ENCODE measurements at places on chromosomes 16 and 17.

GRCh38 chr17:45043813-45044540 lies 7.5 kb downstream of the DCAKD start:
- DNase-seq = no peak

GRCh38 chr17:61825448-61826137 lies 37.7 kb downstream of the BRIP1 start:
- DNase-seq = no peak

- no peak for DNase-seq
Observed at GRCh38 chr17:46831573-46832330, 13.3 kb upstream of the WNT3 start.

GRCh38 chr17:55098765-55099164 lies 130.2 kb downstream of the STXBP4 start:
- DNase-seq = no peak

DNA sequence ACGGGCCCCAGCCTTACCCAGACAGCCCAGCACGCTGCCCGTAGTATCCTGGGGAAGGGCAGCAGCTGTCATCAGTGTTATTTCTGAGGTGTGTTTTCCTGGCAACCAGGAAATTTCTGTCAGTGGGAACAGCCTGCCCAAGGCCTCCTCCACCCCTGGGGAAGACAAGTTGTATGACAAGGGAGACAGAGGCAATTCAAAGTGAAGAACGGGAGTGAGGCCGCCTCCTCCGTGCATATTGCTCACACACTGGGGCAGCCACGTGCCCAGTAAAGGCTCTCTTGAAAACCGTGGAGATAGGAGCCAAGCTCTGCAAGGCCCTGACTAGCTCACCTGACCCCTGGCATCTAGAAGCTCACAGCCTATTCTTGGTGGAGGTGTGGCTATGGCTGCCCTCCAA lies 57.6 kb downstream of the RAI1 start:
- no peak for DNase-seq

GRCh38 chr17:79034931-79035485 lies 11.0 kb downstream of the C1QTNF1 start:
- DNase-seq = no peak

DNA sequence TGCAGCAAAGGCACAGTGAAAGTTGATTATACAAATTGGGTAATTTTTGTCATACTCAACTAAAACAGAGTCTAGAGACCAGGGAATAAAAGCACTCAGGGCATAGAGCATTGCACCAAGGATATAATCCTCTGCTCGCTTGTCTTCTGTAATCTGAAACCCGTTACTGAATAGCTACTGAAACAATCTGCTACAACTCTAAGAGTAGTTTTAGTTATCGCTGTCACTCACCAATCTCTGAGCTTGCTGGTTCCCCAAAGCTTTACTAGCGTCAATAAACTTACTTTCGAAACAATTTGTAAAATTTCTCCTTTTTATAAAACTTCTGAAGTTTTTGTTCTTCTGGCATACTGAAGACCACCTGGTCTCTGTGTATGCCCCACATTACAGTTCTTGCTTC lies 22.9 kb upstream of the SLC35G3 start:
- DNase-seq = no peak

- DNase-seq = peak; percentile 52
Observed at GRCh38 chr17:74282587-74283370, 8.7 kb downstream of the DNAI2 start.

DNA sequence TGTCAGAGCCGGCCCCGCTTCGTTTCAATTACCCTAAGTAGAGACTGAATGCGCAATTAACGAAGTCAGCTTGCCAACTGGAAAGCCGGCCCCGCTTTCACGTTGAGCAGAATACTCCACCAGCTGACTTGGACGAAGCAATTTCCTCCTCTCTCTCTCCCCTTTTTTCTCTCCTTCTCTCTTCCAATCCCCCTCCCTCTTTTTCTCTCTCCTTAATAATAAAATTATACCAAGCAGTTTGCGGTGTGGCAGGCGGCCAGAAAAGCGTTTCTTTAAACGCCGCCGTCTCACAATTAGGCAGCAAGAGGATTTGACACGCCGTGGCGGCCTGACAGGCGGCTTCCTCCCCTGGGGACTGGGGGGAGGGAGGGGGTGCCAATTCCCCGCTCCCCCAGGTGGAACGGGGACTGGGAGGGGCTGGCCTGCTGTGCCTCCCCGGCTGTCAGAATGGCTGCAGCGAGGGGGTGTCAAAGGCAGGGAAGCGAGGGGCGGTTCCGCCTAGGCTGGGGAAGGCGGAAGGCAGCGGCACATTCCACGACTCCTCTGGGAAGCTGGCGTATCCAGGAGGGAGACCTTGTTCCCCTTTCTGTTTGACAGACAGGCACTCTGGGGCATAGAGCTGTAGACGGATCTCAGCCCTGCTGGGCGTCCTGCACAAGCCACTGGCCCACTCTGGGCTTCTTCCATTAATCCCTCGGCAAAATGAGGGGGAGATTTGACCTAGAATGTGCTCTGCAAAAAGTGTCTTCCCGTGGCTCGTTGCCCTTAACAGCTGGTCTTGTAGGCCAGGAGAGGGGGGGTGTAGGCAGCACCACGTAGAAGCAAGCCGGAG lies 52.7 kb downstream of the SREBF1 start:
- DNase-seq = no peak

GRCh38 chr17:50539762-50540559 lies 7.0 kb upstream of the SPATA20 start:
- no peak for DNase-seq

GRCh38 chr17:74785981-74786360 lies 9.8 kb upstream of the NAT9 start:
- no peak for DNase-seq

- no peak for DNase-seq
Observed at GRCh38 chr17:4816826-4817225, 9.9 kb downstream of the PLD2 start.

DNA sequence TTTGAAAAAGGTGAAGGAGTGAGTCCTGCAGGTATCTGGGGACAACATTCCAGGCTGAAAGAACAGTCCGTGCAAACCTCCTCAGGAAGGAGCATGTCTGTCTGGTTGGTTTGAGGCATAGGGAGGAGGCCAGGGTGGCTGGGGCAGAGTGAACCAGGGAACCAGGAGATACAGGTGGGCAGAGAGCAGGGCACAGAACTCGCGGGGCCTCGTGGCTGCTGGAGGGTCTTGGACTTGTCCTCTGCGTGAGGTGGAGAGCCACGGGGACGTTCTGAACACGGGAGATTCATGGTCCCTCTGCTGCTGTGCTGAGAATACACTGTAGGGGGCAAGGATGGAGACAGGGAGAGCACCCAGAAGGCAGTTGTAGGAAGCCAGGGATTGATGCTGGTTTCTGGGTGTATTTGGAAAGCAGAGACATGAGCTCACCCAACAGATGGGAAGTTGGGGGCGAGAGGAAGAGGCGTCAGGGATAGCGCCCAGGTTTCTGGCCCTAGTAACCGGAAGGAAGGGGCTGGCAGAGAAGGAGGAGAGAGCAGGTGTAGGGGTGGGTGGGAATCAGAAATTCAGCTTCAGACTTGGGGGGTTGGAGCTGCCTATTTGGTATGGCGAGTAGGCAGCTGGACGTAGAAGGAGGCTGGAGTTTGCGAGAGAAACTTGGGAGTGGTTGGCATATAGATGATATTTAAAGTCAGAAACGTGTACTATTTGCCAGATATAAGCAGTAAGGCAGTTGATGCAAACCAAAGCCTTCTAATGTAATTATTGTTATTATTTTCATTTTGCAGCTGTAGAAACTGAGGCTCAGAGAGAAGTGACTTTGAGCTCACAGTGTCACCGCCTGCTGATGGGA lies at the start of gene CCL17:
Gene CCL17, plus strand, starts transcription at position 803 of the 853 bp plus-strand sequence. CDS start 9,166 bp downstream, outside the sequence.
- no peak for DNase-seq

DNA sequence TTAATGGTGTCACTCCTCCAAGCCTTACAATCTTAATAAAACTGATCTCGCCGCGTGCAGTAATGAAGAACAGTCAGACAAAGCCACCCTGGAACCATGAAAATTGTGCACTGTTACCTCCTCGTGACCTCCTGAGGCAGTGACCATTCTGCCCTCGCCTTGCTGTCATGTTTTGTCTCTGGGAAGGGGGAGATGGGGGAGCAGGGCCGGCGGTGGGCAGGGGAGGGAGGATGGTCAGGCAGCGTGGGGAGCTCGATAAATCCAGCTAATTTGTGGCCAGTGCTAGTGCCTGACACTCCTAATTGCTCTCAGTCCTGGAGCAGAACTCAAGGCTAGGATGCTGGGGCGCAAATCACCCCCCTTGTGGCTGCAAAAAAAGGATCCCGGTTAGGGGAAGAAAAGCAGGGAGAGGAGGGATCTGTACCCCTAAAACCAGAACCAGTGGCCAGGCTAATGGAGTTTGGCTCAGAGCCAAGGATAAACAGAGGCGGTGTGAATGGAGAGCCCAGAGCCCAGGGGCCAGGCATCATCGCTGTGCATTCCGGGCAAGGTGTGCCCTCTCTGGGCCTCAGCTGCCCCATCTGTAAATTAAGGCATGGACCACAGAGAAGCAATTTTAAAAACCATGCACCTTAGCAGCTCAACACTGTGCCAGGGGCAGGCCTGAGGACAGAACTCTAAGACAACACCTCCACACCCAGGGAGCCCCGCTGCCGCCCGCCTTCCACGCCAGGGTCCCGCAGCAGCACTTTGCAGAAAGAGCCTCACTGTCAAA lies 113.3 kb downstream of the ZNF423 start:
- DNase-seq = no peak

- no peak for DNase-seq
Observed at GRCh38 chr17:41489531-41489930, at the start of gene KRT36. TSS of gene KRT36 (minus strand) at chr17:41489910. CDS start at chr17:41489864, 46 bp downstream.

- DNase-seq = no peak
Observed at GRCh38 chr17:8324132-8324531, 14.1 kb downstream of the ARHGEF15 start.

DNA sequence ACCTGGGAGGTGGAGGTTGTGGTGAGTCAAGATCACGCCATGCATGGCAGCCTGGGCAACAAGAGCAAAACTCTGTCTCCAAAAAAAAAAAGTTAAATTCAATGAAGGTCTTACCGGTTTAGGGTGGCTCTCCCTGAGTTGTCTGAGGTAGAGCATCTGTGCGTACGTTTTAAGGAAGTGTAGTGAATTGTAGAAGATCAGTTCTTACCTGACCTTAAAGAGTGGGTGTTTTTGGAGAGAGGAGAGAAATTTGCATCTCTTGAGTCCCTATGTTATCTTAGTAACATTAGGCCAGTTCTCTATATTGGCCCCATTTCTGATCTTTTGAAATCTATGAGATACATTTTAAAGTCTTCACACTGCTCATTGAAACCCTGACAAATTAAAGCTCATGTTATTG lies 56.2 kb downstream of the ELAC2 start:
- no peak for DNase-seq

GRCh38 chr17:82128287-82128686 lies 30.3 kb upstream of the FASN start:
- no peak for DNase-seq

- no peak for DNase-seq
Observed at GRCh38 chr16:49739381-49739780, 116.5 kb downstream of the ZNF423 start.

DNA sequence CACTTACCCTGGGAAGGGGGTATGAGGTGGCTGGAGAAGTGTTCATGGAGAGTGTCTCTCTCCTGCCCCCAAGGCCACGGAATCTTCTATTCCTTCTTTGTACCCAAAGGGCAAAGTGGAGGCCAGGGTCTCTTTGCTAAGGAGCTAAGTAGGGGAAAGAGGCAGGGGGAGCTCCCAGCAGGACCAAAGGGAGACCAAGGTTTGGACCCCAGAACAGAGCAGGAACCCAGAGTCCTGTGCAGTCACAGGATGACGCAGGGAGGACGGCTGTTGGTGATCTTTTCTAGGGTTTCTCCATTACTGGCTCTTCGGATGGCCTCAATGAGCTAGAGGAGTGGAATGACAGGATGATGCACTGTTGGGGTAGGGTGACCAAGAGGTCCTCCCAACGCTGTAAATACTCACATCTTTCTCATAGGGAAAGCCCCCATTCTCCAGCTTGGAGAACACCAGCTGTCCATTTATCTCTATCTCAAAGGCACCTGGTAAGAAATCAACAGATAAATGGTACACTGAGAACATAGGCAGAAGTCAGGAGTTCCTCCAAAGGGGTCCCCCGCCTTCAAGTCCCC lies 966 bp downstream of the MIEN1 start:
- DNase-seq = no peak

- no peak for DNase-seq
Observed at GRCh38 chr16:8579559-8579958, 10.8 kb downstream of the TMEM114 start.

DNA sequence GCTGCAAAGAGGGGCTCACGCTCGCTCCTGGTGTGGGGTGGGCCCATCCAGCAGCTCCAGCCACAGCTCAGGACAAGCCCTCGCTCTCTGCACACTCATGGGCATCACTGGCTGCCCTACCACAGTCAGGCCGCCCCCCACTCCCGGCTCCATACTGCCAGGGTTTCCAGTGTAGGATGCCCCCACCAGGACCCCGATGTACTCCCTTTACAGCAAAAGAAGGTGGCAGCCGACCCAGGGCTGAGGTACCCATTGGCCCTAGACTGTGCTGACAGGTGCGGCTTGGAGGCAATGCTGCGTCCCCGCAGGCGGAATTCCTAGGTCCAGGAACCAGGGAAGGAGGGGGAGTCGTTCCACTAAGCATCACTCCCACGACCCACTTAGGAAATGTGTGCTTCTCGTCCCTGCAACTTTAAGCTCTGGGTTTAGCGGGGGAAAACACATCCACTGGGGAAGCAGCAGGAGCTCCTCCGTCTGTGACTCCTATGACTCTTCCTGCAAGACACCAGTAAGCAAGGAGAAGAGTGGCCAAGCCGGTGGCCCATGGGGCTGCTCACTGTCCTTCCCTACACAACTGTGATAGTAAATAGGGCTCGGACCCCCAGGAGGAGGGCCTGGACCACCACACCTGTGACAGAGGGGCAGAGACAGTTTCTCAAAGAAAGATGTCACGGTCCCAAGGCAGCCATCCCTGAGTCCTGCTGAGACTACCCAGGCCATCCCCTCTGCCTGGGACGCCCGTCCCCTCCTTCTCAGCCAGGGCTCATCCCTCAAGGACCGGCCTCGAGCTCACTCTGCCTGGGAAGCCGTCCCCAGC lies 13.1 kb downstream of the CORO7 start:
- DNase-seq = no peak

DNA sequence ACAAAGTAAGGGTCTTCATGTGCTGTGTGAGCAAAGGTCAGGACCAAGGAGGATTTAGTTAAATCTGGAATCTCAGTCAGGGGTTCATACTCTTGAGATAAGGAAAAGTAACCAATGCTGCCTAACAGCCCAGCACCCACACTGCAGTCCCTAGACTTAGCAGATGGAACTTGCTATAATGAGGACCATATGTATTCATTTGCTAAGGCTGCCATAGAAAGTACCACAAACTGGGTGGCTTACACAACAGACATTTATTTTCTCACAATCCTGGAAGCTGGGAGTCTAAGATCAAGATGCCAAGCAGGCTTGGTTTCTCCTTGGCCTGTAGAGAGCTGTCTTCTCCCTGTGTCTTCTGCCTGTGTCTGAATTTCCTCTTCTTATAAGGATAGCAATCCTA lies 20.8 kb downstream of the ZP2 start:
- DNase-seq = no peak

DNA sequence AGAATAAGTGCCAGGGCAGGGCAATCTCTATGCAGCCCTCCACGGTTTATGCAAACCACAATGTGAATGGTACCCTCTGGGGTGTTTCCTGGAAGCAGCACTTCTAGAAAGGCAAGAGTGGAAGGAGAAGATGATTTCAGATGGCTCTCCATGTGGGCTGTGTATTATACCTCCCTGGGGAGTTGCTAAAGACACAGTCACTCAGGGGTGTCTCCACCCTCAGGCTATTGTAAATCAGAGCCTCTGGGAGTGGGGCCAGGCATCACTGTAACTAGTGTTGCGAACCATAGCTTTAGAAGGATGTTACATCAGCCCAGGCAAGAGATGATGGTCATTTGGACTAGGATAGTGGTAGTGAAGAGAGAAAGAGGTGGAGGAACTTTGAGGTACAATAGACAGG lies 83.3 kb upstream of the ZKSCAN2 start:
- DNase-seq = no peak

Measured in hematopoietic multipotent progenitor cell treated with erythropoietin and hydrocortisone succinate and interleukin-3 and kit ligand, for 15 days (in vitro differentiated cells).